ENCODE measurements at places on chromosomes 11 and 22.
A peak's percentile ranks its signal among the peaks of the same experiment; 100 is the strongest.

- no peak overlapping the region for H3K27ac ChIP-seq
- no peaks in the 10 kb centered on the region for H3K4me1 ChIP-seq
- H3K27me3 ChIP-seq: no peaks in the 10 kb centered on the region
- H3K4me3 ChIP-seq: no peak overlapping the region
- no peak for DNase-seq
- H3K36me3 ChIP-seq: no peaks in the 10 kb centered on the region
Measured at GRCh38 chr11:86416494-86416893, 41.8 kb downstream of the CCDC81 start.

GRCh38 chr22:28025866-28026575 lies 107.0 kb upstream of the PITPNB start:
- H3K27ac ChIP-seq: no peak overlapping the region
- no peaks in the 10 kb centered on the region for H3K36me3 ChIP-seq
- H3K27me3 ChIP-seq: no peaks in the 10 kb centered on the region
- H3K4me1 ChIP-seq: peaks cover 14% of the 10 kb centered on the region

- peaks cover 36% of the 10 kb centered on the region for H3K4me1 ChIP-seq
- no peaks in the 10 kb centered on the region for H3K27me3 ChIP-seq
- no peaks in the 10 kb centered on the region for H3K36me3 ChIP-seq
- no peak overlapping the region for H3K4me3 ChIP-seq
Measured at GRCh38 chr22:23525510-23525909, 54.6 kb downstream of the IGLL1 start.

DNA sequence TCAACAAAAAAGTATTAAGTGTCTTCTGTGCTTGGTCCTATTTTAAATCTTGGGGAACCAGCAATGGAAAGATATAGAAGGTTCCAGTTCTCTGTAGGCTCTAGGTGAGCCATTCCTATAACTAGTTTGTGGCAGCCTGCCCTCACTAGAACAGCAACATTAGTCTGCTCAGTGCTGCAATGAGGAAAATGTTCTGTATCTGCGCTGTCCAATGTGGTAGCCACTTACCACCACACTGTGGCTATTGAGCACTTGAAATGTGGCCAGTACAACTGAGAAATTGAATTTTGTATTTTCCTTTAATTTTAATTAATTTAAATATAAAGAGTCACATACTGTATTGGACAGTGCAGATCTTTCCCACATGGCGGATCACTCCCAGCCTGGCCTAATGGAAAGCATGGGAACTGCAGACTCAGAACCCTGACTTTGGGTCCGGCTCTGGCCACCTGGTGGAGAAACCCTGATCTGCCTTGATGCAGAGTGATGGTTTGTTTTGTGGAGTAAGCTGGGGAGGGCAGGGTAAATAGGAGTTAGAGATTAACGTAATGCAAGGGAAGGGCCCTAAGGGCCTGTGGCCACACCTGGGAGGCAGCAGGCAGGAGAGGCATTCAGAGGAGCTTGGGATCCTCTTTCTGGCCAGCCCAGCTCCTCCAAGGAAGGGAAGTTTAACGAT lies 101.0 kb downstream of the ME3 start:
- no peak overlapping the region for H3K4me3 ChIP-seq
- DNase-seq: peak; percentile 36
- H3K4me1 ChIP-seq: peaks cover 26% of the 10 kb centered on the region
- H3K27me3 ChIP-seq: no peaks in the 10 kb centered on the region

Data from SK-N-SH (cell line).